ENCODE measurements at places on chromosomes 13 and 19.
A peak's percentile ranks its signal among the peaks of the same experiment; 100 is the strongest.

- DNase-seq = no peak
Observed at GRCh38 chr13:43307921-43308433, 284.6 kb downstream of the DNAJC15 start.

DNA sequence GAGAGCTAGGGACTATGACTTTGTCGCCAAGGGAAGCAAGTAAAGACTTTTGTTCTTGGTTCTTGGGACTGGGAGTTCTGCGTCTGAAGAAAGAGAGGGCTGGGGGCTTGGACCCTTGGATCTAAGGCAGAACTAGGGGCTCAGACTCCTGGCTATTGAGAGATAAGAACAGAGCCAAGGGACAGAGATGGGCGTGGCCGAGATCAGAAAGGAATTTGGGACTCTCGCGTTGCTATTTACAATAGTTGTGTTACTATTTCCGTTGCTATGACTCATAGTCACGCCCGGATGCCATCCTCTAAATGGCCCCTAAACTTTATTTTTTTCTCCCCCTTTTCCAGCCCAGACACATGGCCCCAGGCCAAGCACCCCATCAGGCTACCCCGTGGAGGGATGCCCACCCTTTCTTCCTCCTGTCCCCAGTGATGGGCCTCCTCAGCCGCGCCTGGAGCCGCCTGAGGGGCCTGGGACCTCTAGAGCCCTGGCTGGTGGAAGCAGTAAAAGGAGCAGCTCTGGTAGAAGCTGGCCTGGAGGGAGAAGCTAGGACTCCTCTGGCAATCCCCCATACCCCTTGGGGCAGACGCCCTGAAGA is 759 bp downstream of the PPP1R15A start:
- DNase-seq = peak; percentile 61

GRCh38 chr13:40375489-40376171 is 290.8 kb downstream of the FOXO1 start:
- no peak for DNase-seq

DNA sequence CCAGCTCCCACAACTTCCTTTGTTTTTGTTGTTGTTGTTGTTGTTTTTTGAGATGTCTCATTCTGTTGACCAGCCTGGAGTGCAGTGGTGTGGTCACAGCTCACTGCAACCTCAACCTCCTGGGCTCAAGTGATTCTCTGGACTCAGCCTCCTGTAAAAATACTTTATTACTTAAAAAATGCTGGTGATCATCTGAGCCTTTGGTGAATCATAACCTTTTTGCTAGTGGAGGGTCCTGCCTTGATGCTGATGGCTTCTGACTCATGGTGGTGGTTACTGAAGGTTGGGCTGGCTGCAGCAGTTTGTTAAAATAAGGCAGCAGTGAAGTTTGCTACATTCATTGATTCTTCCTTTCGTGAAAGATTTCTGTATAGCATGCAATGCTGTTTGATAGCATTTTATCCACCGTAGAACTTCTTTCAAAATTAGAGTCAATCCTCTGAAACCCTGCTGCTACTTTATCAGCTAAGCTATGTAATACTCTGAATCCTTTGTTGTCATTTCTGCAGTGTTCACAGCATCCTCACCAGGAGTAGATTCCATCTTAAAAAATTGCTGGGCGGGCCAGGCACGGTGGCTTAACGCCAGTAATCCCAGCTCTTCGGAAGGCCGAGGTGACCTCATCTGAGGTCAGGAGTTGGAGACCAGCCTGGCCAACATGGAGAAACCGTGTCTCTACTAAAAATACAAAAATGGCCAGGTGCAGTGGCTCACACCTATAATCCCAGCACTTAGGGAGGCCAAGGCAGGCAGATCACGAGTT is 18.0 kb downstream of the ARHGAP35 start:
- no peak for DNase-seq

- DNase-seq = no peak
Observed at GRCh38 chr19:6055013-6055795, 55.1 kb downstream of the RFX2 start.

DNA sequence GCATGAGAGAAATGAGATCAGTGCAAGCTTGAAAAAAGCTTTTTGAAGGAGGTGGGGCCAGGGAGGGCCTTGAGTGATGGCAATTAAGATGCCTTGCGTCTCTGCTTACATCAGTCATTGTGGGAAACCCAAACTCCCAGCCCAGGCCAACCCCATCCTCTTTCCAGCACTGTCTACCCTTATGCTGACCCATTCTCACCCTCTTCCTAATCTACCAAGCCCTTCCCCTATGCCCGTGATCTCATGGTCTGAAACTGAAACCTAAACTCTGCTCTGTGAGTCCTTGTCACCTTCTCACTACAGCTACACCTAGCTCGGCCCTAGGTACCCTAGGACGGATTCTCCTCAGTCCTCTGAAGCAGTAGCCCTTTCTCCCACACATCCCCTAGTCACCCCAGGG is 36.0 kb upstream of the SERP2 start:
- no peak for DNase-seq

DNA sequence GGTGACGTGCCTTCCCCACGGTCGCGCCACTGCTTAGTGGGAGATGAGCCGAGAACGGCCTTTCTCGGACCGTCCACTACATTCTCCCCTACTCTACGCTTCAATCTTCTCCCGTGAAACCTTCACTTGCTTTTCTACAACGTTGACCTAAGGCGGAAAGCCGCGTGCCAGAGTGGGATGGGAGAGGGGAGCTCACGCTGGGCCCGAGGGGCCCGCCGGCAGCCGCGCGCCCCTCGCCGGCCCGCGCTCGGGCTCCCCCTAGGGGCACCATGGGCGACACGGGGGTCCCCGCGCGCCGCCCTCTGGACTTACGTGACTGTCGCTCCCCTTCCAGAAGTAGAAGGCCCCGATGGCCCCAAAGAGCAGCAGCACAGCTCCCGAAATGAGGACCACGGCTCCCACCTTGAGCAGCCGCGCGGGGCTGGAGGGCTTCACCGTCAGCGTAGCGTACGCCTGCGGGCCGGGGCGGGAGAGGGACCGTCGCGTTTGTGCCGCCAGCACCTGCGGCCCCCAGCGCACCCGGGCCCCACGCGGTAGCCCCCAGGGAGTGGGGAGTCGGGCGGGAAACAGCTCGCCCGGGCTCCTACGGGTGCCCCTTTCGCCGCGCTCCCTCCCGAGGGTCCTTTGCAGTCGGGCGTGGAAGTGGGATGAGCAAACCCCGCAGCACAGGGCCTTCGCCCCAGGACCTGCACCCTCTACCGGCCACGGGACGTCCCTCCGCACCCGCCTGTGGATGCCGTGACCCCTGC is 727 bp downstream of the CNMD start:
- DNase-seq = peak; percentile 12

- no peak for DNase-seq
Observed at GRCh38 chr19:33704271-33704670, 82.5 kb downstream of the CHST8 start.

- peak; percentile 61 for DNase-seq
Observed at GRCh38 chr19:49097453-49098288, 12.4 kb downstream of the SNRNP70 start.

- DNase-seq = no peak
Observed at GRCh38 chr19:38310986-38311385, 4.8 kb downstream of the YIF1B start.

GRCh38 chr19:11736696-11737095 is 2.0 kb downstream of the ZNF823 start:
- no peak for DNase-seq

DNA sequence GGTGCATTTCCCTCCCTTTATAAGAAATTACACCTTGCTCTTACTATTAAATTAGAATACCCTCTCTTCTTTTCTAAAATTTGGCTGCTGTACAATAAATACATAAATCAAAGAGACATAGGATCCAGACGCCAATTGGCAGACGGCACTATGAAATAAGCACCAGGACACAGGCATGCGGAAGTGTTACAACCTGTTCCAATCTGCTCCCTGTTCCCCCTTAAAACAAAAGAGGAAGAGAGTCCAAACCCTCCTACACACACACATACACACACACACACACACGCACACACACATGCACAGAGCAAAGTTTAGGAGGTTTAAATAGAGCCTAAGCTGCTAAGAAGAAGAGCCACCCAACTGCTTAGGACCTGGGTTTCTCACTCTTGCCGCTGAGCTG is 75.6 kb upstream of the ZNF507 start:
- no peak for DNase-seq

DNA sequence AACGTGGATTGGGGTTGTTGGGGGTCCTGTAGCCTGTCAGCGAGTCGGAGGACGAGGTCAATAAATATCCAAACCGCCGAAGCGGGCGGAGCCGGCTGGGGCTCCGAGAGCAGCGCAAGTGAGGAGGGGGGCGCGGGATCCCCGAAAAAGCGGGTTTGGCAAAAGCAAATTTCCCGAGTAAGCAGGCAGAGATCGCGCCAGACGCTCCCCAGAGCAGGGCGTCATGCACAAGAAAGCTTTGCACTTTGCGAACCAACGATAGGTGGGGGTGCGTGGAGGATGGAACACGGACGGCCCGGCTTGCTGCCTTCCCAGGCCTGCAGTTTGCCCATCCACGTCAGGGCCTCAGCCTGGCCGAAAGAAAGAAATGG is 754 bp upstream of the SIX5 start:
- DNase-seq = peak; percentile 44

GRCh38 chr13:30810261-30810701 is 74.9 kb downstream of the ALOX5AP start:
- DNase-seq = no peak

GRCh38 chr19:13979244-13979615 is 26.9 kb downstream of the RFX1 start:
- no peak for DNase-seq

DNA sequence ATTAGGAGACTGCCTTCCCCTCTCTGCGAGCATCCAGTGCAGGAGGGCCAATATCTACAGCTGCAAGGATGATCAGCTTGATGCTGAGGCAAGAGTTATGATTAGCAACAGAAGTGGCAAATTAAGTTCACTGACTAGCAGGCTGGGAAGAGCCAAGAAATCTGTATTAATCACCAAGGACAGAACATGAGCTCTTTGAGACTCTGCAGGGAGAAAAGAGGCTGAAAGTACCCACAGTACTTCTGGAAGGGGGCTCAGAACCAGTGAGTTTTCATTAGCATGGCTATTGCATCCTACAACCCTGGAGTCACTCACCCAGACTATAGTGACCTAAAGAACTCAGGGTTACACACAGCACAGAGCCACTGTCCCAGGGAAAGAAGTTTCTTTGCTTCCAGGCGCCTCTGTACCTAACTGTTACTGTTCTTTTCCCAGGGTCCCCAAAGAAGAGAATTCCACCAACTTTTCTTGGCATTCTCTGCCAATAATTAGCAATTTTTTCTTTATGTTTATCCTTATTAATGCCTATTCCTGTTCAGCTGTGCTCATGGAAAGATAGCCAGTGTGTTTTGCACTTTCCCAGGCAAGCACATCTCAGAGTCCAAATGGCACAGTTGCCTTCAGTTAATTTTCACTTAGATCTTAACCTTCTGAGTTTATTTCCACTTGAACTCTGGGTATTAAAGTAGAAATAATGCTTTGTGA is 25.8 kb upstream of the MEDAG start:
- DNase-seq = no peak

DNA sequence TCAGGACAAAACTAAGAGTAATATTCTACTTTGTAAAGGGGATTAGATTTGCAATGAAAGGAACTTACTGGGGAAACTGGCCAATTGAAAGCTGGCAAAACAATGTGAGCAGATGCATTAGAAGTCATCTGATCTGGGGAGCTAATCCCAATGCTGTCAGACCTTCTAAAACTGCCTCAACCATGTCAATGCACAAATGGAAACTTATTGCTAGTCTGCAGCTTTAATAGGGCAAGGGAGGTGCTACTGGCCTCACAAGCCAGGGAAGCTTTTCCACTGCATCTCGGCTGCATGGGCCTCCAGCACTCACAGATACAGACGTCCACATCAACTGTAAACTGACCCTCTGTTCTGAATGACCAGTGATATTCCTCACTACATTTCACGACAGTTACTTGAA is 154.2 kb downstream of the LHFPL6 start:
- DNase-seq = no peak

- no peak for DNase-seq
Observed at GRCh38 chr19:46985542-46986415, 33.9 kb upstream of the NPAS1 start.

- DNase-seq = no peak
Observed at GRCh38 chr13:30415430-30416030, 6.8 kb upstream of the UBE2L5 start.

DNA sequence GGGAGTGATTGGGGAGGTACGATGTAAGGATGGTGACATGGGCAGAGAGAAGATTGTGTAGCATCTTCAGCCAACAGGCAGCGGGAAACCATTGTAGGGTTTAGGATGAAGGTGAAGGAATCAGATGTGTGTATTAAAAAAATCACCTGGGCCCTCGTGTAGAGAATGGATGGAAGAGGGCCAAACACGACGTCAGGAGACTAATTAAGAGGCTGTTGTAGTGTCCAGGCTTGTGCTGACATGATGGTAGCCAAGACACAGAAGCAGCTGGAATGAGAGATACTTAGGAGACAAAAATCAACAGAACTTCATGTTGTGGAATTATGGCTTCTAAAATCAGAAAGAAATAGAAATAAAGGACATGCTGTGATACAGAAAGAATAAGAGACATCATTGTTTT is 41.2 kb upstream of the ARGLU1 start:
- no peak for DNase-seq

- DNase-seq = no peak
Observed at GRCh38 chr19:28509079-28509895, 703.7 kb downstream of the UQCRFS1 start.

DNA sequence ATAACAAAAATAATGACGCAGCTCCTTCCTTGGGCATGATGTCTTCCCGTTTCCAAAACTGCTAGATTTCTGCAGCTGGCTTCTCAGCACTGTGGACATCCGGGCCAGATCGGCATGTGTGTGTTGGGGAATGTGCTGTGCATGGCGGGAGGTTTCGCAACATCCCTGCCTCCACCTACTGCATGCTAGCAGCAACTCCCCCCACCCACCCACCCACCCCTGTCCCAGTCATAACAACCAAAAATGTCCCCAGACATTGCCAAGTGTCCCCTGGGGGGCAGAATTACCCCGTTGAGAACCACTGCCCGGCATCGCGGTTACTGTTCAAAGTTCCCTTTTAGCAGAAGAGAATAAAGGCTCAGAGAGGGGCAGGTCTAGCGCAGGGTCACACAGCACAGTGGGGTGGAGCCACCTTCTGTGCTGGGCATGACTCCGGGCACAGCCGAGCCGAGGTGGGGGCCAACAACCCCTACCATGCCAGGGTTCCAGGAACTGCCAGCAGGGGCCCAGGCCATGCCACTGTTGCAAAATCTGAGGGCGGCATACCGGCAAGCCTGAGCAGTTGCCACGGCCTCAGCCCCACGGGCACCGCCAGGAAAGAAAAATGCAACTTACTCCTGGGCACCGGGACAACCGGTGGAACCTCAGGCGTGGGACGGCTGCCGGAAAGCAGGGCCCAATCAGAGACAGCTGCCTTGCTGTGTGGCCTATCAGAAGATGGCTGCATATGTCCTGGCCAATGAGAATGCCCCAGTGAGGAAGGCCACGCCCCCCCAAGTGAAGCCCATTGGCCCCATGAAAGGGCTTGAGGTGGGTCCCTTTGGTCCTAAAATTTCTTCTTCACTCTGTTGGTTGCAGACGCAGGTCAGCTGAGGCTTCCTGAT is 22.5 kb upstream of the NFIC start:
- DNase-seq = no peak
